Liver (tissue), 10 donors: ENCODE measurements at places on chromosomes 2 and 18. TPM values are rescaled to one million over a fixed set of nuclear protein-coding genes. Genes with fewer than 3 reads are reported as not detected.
A peak's percentile ranks its signal among the peaks of the same experiment; 100 is the strongest.

GRCh38 chr2:160489111-160489510 lies 4.5 kb downstream of the RBMS1 start:
- no peak overlapping the region for H3K4me3 ChIP-seq
- no peaks in the 10 kb centered on the region for H3K36me3 ChIP-seq
- no peak for DNase-seq

- peaks cover 18% of the 10 kb centered on the region for H3K4me1 ChIP-seq
- H3K27me3 ChIP-seq: no peaks in the 10 kb centered on the region
- no peaks in the 10 kb centered on the region for H3K36me3 ChIP-seq
Observed at GRCh38 chr2:171154348-171154747, 6.3 kb downstream of the TLK1 start.

- no peak overlapping the region for H3K27ac ChIP-seq
- no peaks in the 10 kb centered on the region for H3K27me3 ChIP-seq
- no peaks in the 10 kb centered on the region for H3K36me3 ChIP-seq
- DNase-seq: no peak
Observed at GRCh38 chr2:162473-163382, 101.1 kb downstream of the SH3YL1 start.

DNA sequence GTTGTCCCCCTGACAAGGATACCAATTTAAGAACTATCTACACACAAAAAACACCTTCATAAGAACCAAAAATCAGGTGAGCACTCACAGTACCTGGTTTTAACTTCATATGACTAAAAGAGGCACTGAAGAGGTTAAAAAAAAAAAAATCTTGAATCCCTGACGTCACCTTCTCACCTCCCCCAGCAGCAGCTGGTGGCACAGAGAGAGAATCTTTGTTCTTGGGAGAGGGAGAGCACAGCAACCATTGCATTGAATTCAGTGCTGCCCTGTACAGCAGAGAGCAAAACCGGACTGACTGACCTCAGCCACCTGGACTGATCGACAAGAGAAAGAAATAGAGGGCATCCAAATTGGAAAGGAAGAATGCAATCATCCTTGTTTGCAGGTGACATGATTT lies 566.0 kb downstream of the TMX3 start:
- H3K36me3 ChIP-seq: no peaks in the 10 kb centered on the region
- no peaks in the 10 kb centered on the region for H3K27me3 ChIP-seq
- H3K4me1 ChIP-seq: no peaks in the 10 kb centered on the region
- H3K27ac ChIP-seq: no peak overlapping the region
- no peak for DNase-seq

DNA sequence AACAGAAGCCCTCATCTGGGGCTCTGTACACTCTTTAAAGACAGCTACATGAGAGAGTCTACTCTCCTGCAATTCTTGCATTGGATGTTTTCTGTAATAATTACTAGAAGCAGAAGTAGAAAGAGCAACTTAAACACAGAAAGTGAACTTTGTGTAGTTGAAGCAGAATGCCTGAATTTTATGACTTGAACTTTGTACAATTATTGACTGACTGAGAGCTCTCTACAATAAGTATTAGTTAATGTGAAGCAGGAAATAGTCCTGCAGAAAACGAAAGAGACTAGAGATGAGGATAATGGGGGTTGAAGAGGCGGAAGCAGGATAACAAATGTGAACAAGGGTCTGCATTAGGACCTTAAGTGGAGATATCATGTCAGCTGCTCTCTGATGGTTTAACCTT lies 79.2 kb upstream of the STK39 start:
- no peak overlapping the region for H3K4me3 ChIP-seq
- H3K36me3 ChIP-seq: no peaks in the 10 kb centered on the region
- no peaks in the 10 kb centered on the region for H3K4me1 ChIP-seq
- H3K27ac ChIP-seq: no peak overlapping the region
- no peak for DNase-seq

- no peaks in the 10 kb centered on the region for H3K4me1 ChIP-seq
- no peak overlapping the region for H3K27ac ChIP-seq
- H3K4me3 ChIP-seq: no peak overlapping the region
- no peaks in the 10 kb centered on the region for H3K27me3 ChIP-seq
- no peak for DNase-seq
Observed at GRCh38 chr2:233996461-233996860, 54.0 kb upstream of the SPP2 start.

- no peaks in the 10 kb centered on the region for H3K36me3 ChIP-seq
- H3K27me3 ChIP-seq: no peaks in the 10 kb centered on the region
- no peak overlapping the region for H3K27ac ChIP-seq
- no peaks in the 10 kb centered on the region for H3K4me1 ChIP-seq
- no peak for DNase-seq
Observed at GRCh38 chr2:195820867-195821565, 164.0 kb downstream of the SLC39A10 start.

GRCh38 chr2:217555081-217555876 lies 447.5 kb downstream of the TNS1 start:
- DNase-seq: no peak
- no peaks in the 10 kb centered on the region for H3K36me3 ChIP-seq
- H3K4me1 ChIP-seq: no peaks in the 10 kb centered on the region
- H3K27me3 ChIP-seq: no peaks in the 10 kb centered on the region
- H3K27ac ChIP-seq: no peak overlapping the region
- H3K4me3 ChIP-seq: no peak overlapping the region

GRCh38 chr2:237763812-237764211 lies 34.8 kb upstream of the RBM44 start:
- H3K27ac ChIP-seq: no peak overlapping the region
- DNase-seq: no peak
- peaks cover 31% of the 10 kb centered on the region for H3K36me3 ChIP-seq
- H3K4me1 ChIP-seq: no peaks in the 10 kb centered on the region

DNA sequence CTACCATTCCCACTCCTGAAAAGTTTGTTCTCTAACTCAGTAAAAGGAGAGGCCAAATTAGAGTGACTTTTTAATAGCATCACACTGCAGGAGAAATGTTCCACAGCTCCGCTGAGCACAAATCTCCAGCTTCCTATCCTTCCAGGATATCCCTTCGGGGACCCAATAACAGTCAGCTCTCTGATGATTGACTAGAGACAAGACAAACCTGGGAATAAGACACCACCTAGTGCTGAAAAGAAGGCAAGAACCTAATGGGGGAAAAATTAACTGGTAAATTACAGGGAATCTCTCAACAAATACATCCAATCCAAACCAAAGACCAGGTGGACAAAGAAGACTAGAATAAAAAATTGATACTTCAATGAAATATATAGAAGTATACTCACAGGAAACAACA lies 977.1 kb upstream of the SOX11 start:
- H3K27ac ChIP-seq: no peak overlapping the region
- no peaks in the 10 kb centered on the region for H3K4me1 ChIP-seq
- H3K4me3 ChIP-seq: no peak overlapping the region
- H3K36me3 ChIP-seq: no peaks in the 10 kb centered on the region
- DNase-seq: no peak

GRCh38 chr2:76210551-76210950 lies 499.8 kb upstream of the GCFC2 start:
- H3K4me3 ChIP-seq: no peak overlapping the region
- DNase-seq: no peak
- no peak overlapping the region for H3K27ac ChIP-seq
- no peaks in the 10 kb centered on the region for H3K27me3 ChIP-seq
- H3K4me1 ChIP-seq: no peaks in the 10 kb centered on the region

- no peaks in the 10 kb centered on the region for H3K36me3 ChIP-seq
- no peak for DNase-seq
- peak overlapping the region; percentile 60 for H3K27ac ChIP-seq
- peaks cover 2% of the 10 kb centered on the region for H3K4me1 ChIP-seq
Observed at GRCh38 chr2:88668862-88669261, 22.6 kb upstream of the RPIA start.

DNA sequence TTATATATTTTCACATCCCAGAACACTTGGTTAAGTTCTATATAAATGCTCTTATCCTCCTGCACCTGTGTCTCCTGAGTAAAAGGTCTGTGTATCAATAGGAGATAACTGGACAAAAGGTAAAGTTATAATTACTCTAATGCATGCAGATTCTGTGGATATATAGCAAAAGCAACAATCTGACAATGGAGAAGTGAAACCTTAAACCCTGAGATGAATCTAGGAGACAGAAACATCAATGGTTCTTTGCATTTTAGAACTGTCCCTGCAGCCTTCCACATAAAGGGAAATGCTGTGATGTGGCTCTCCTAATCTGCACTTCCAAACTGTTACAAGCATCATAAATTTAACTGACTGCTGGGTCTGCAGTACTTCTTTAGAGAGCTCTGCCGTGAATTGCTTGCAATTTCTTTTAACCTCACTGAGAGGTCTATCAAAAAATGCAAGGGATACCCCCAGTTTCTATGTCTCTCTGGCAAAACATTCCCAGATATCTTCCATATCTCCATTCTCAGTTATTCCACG lies 42.8 kb upstream of the FSIP2 start:
- H3K27me3 ChIP-seq: no peaks in the 10 kb centered on the region
- no peaks in the 10 kb centered on the region for H3K4me1 ChIP-seq
- no peaks in the 10 kb centered on the region for H3K36me3 ChIP-seq
- H3K4me3 ChIP-seq: no peak overlapping the region

- no peak overlapping the region for H3K27ac ChIP-seq
- H3K4me3 ChIP-seq: no peak overlapping the region
- H3K36me3 ChIP-seq: no peaks in the 10 kb centered on the region
Observed at GRCh38 chr2:100126201-100126600, 16.2 kb downstream of the AFF3 start.

DNA sequence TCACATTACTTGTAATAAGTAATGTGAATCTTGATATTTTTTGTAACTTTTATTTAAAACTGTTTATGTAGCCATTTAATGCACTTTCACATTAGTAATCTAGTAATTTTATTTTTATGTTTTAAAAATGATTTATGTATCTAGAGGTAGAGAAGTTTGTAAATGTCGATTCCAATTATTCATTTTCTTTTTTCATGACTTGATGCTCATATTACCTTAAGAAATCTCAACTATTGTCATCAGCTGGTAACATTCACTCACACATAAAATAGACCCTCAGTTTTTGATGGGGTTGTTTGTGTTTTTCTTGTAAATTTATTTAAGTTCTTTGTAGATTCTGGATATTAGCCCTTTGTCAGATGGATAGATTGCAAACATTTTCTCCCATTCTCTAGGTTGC lies 351.7 kb upstream of the CDH7 start:
- H3K27me3 ChIP-seq: no peaks in the 10 kb centered on the region
- no peaks in the 10 kb centered on the region for H3K4me1 ChIP-seq
- H3K27ac ChIP-seq: no peak overlapping the region
- no peaks in the 10 kb centered on the region for H3K36me3 ChIP-seq
- no peak overlapping the region for H3K4me3 ChIP-seq

DNA sequence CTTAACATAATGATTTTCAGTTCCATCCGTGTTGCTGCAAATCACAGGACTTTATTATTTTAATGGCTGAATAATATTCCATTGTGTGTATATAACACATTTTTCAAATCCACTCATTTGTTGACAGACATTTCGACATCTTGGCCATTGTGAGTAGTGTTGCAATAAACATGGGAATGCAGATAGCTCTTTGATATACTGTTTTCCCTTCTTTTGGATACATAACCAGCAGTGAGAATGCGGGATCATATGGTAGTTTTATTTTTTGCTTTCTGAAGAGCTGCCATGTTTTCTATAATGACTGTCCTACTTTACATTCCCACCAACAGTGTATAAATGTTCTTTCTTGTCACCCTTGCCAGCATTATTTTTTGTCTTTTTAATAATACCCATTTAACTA lies 420.3 kb upstream of the CHAC2 start:
- H3K36me3 ChIP-seq: no peaks in the 10 kb centered on the region
- no peaks in the 10 kb centered on the region for H3K27me3 ChIP-seq
- H3K4me1 ChIP-seq: no peaks in the 10 kb centered on the region

GRCh38 chr2:203470371-203470770 lies 64.7 kb downstream of the RAPH1 start:
- no peak for DNase-seq
- no peaks in the 10 kb centered on the region for H3K27me3 ChIP-seq
- H3K4me3 ChIP-seq: no peak overlapping the region
- H3K27ac ChIP-seq: no peak overlapping the region
- H3K36me3 ChIP-seq: peaks cover 12% of the 10 kb centered on the region
- H3K4me1 ChIP-seq: peaks cover 5% of the 10 kb centered on the region

DNA sequence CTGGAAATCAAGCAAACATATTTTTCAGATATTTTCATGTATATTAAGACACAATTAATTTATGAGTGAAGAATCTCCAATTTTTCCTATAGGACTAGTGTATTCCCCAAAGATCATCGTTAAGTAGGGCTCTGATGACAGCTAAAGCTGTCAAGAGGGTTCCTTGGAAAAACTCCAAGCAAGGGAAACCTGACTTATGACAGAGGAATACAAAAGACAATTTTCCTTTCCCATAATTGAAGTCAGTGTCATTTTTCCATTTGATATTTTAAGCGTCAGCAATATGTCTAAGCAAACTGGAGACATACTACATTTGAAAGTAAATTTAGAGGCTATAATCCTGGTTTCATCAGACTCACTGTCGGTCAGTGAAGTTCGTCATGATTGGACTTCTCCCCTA lies 36.1 kb downstream of the RIT2 start:
- H3K4me3 ChIP-seq: no peak overlapping the region
- DNase-seq: no peak

- DNase-seq: peak; percentile 41
- H3K4me3 ChIP-seq: no peak overlapping the region
- H3K36me3 ChIP-seq: no peaks in the 10 kb centered on the region
- H3K27me3 ChIP-seq: no peaks in the 10 kb centered on the region
- H3K27ac ChIP-seq: no peak overlapping the region
Observed at GRCh38 chr2:216283038-216283900, 89.0 kb downstream of the MARCHF4 start.

GRCh38 chr2:234579231-234579962 lies 82.5 kb upstream of the ARL4C start:
- no peaks in the 10 kb centered on the region for H3K27me3 ChIP-seq
- no peaks in the 10 kb centered on the region for H3K36me3 ChIP-seq
- DNase-seq: no peak
- H3K4me3 ChIP-seq: no peak overlapping the region

DNA sequence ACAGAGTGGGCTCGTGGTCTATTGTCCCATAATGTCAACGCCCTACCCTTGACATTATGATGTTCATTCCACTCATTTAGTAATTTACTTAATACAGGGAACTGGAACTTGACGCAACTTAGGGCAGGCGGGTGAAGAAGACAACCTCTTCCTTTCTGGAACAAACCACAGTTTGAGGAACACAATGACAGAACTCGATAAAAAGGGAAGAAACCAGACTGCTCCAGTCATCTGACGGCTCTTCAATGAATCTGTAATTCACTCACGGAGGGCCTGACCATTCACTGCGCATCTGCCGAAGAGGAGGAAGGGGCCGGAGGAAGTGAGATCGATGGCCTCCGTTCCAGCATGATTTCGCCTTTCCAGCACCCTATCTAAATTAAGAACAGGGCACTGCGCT lies 83.2 kb downstream of the BCL2 start:
- no peak overlapping the region for H3K4me3 ChIP-seq
- H3K27ac ChIP-seq: peak overlapping the region; percentile 68
- H3K36me3 ChIP-seq: no peaks in the 10 kb centered on the region
- no peaks in the 10 kb centered on the region for H3K27me3 ChIP-seq
- H3K4me1 ChIP-seq: peaks cover 6% of the 10 kb centered on the region
- no peak for DNase-seq

Gene C1QL2
- total RNA-seq: not detected

Gene PAX8
- total RNA-seq: 0.17 TPM

Gene VAPA
- 98.6 TPM for total RNA-seq

Gene PKP4
- total RNA-seq: 33.8 TPM

Gene COL4A4
- total RNA-seq: 0.14 TPM

Gene ANO7
- 0.25 TPM for total RNA-seq

Gene XDH
- 7.3 TPM for total RNA-seq

Gene IL36G
- not detected for total RNA-seq

Gene TLX2
- not detected for total RNA-seq

Gene CNDP1
- total RNA-seq: 0.09 TPM

Gene DOCK10
- total RNA-seq: 15.3 TPM

Gene SDC1
- 99.6 TPM for total RNA-seq

Gene CD8B2
- 0.05 TPM for total RNA-seq
